ENCODE measurements at places on chromosomes 5 and 9. TPM values are rescaled to one million over a fixed set of nuclear protein-coding genes. Genes with fewer than 3 reads are reported as not detected.

The ADGRD2 gene
- not detected for total RNA-seq

The CYSRT1 gene
- total RNA-seq = 0.12 TPM

The PCDHGB2 gene
- 1.6 TPM for total RNA-seq

The ABLIM3 gene
- total RNA-seq = 6.5 TPM

The CCL28 gene
- 0.68 TPM for total RNA-seq

The PCDHGA12 gene
- total RNA-seq = 9.9 TPM

The JAKMIP2 gene
- total RNA-seq = not detected

The CRHBP gene
- 0.82 TPM for total RNA-seq

The NFIB gene
- 24.0 TPM for total RNA-seq

The HMGXB3 gene
- total RNA-seq = 34.0 TPM

The HRCT1 gene
- 12.0 TPM for total RNA-seq

All from smooth muscle cell of the coronary artery (primary cell).